Kidney glomerular epithelial cell (primary cell): ENCODE measurements at places on chromosomes 12 and 14.

- DNase-seq = no peak
These were observed 13.9 kb downstream of the GNS start for GRCh38 chr12:64745259-64745807.

DNA sequence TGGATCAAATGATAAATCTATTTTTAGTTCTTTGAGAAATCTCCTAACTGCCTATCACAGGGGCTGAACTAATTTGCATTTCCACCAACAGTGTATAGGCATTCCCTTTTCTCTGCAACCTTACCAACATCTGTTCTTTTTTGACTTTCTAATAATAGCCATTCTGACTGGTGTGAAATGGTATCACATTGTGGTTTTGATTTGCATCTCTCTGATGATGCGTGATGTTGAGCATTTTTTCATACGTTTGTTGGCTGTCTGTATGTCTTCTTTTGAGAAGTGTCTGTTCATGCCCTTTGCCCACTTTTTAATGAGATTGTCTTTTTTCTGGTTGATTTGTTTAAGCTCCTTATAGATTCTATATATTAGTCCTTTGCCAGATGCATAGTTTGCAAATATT is 67.1 kb downstream of the IFNG-AS1 start:
- no peak for DNase-seq

DNA sequence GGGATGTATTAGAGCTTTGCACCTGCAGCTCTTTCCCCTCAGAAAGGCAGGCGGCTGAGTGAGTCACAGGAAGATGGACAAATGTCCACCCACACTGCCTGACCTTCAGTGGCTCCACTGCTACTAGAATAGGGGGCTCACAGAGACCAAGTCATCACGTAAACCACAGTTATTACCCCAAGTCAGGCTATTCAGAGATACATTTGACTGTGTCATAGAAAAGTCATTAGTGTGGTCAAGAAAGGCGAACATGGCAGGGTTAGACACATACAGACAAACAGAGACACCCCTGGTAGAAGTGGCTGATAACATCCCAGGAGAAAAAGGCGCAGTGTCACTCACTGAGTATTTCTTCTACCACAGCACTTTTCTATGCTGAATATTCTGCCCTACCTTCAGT is 36.0 kb downstream of the GCH1 start:
- no peak for DNase-seq

DNA sequence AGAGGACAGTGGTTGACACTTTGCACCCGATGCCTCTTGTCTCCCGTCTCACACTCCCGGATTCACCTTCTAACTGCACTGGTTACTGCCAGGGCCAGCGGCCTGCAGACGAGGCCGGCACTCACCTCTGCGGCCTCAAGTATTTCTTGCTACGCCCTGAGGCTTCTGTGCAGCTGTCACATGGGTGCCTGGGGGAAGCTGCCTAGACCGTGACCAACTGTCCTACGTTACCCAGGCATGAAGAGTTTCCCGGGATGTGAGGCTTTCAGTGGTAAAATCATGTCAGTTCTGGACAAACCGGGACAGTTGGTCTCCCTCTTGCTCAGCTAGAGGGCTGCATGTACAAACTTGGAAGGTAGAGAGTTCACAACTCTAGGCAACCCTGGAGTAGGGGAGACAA is 274.5 kb downstream of the GLT1D1 start:
- no peak for DNase-seq

DNA sequence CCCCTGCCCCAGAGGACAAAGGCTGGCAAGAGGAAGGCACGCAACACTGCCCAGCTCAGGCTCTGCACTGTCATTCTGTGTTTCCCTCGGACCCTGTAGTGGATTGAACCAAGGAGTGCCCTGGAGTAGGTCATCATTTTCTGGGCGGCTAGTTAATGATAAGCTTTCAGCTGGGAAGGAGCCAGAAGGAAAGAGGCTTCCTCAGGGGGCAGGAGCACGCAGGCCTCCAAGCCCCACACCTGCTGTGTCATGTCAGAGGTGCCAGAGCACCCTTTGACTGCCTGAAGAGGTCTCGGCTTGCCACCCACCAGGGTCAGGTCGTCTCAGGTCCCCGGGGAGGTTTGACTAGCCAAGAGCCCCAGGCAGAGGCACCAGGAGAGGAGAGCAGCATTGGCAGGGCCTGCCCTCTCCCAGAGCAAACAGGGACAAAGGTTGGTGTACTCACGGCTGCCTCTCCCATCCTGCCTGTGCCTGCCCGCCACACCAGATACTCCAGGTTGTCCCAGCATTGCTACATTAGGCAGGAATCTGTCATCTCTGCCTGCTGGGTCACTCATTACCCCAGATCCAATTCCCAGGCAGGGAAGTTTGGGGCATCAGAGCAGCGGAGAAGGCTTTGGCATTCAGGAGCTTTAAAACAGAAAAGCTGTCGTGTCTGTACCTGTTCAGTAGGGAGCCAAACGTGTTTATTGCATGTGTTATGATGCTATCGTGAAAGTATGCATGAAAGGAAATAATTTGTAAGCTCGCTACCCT is 33.5 kb upstream of the ATP2A2 start:
- peak; percentile 70 for DNase-seq

DNA sequence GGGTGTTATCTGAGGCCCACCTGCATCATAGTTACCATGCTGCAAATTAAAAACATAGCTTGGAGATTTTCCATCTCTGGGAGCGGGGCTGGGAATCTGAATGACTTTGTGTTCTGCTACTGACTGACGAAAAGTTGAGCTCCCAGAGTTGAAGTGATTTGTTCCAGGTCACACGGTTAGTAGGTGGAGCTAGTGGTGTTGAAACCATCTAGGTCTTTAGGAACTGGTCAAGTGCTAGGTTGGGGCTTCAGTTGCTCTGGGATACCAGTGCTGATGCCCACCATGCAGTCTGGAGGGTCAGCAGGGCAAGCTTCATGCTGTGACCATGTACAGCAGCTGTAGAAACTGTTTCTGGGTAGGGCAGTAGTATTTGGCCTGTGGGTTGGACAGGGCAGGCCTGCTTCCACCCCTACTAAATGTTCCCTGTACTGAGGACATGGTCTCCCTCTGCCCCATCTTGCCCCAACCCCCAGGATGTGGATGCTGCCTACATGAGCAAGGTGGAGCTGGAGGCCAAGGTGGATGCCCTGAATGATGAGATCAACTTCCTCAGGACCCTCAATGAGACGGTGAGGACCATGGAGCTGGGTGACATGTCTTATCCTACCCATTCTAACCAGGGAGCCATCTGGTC is 5.3 kb downstream of the KRT7 start:
- no peak for DNase-seq

GRCh38 chr12:110444455-110444854 is 5.7 kb downstream of the ARPC3 start:
- no peak for DNase-seq

DNA sequence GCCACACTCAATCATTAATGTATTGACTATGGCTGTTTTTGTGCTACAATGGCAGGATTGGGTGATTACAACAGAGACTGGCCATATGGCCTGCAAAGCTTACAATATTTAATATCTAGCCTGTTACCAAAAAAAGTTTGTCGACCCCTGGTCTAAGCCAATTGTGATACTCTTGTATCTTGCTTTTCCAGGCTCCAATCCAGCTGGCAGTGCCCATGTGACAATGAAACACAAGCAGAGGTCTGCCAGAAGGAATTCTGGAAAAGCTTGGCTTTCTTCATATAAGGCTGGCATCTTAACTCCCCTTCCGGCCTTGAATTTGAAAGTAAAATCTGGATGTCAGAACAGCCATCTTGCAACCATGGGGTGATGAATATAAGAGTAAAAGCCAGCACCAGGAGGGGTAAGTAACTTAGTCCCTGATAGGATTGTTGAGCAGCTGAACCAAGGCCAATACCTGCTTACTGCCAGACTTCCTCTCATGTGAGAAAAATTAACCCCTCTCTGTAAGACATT is 458.7 kb downstream of the TMTC2 start:
- DNase-seq = no peak

- DNase-seq = no peak
These were observed 69.9 kb upstream of the C14orf180 start for GRCh38 chr14:104509673-104510072.

DNA sequence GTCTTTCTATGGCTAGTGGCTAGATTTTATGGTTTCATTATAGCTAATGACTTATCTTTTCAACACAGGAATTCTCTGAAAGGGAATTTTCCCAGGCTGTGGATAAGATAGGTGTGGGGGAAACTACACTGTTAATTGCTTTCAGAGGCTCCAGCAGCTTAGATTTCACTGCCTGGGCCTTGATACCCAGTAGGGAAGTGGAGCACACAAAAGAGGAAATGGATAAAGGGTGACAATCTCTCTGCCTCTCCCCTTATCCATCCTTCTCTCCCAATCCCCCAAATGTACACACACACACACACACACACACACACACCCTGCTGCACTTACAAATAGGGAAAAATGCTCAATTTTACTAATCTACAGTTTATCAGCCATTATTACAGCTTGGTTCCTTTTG is 19.1 kb downstream of the SIX4 start:
- DNase-seq = no peak

- DNase-seq = no peak
These were observed 6.6 kb downstream of the PHB2 start for GRCh38 chr12:6963791-6964413.

GRCh38 chr14:74429221-74429691 is 3.2 kb upstream of the SYNDIG1L start:
- DNase-seq = no peak

GRCh38 chr12:53169644-53170043 is 10.9 kb upstream of the ZNF740 start:
- no peak for DNase-seq
